Osteocyte (in vitro differentiated cells): ENCODE measurements at places on chromosomes 7 and 10.
A peak's percentile ranks its signal among the peaks of the same experiment; 100 is the strongest.

GRCh38 chr10:105023211-105024111 lies 382.4 kb downstream of the SORCS3 start:
- no peak overlapping the region for H3K4me3 ChIP-seq
- no peaks in the 10 kb centered on the region for H3K36me3 ChIP-seq
- H3K4me1 ChIP-seq, result no peaks in the 10 kb centered on the region
- no peak overlapping the region for H3K27ac ChIP-seq
- H3K27me3 ChIP-seq, result no peaks in the 10 kb centered on the region
- no peak for DNase-seq

- H3K4me1 ChIP-seq, result peaks cover 11% of the 10 kb centered on the region
- H3K27ac ChIP-seq, result no peak overlapping the region
- no peaks in the 10 kb centered on the region for H3K36me3 ChIP-seq
- H3K4me3 ChIP-seq, result no peak overlapping the region
- H3K27me3 ChIP-seq, result peaks cover 23% of the 10 kb centered on the region
These were observed 70.0 kb downstream of the CXCL12 start for GRCh38 chr10:44314802-44315460.

DNA sequence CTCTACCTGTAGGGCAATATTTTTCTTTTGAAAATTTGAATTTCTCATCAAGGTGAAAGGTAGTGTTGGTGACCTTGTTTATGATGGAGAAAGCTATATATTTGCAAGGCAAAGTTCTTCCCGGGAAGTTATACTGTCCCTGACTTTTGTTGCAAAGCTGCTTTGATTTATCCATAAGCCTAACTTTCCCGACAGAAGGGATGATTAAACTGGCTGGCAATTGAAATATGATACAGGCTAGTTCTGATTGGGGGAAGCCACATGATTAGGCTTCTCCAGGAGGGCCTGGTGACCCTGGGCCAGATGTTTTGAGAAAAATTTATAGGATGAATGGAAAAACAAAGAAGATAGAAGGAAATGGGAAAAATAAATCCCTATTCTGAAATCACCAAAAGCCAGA lies 215.5 kb downstream of the ACTR3B start:
- no peak overlapping the region for H3K4me3 ChIP-seq
- H3K27me3 ChIP-seq, result no peaks in the 10 kb centered on the region
- H3K4me1 ChIP-seq, result no peaks in the 10 kb centered on the region
- H3K36me3 ChIP-seq, result no peaks in the 10 kb centered on the region
- no peak overlapping the region for H3K27ac ChIP-seq

GRCh38 chr10:3010816-3011460 lies 56.4 kb upstream of the PFKP start:
- no peaks in the 10 kb centered on the region for H3K36me3 ChIP-seq
- H3K27me3 ChIP-seq, result peaks cover 33% of the 10 kb centered on the region
- peaks cover 9% of the 10 kb centered on the region for H3K4me1 ChIP-seq

DNA sequence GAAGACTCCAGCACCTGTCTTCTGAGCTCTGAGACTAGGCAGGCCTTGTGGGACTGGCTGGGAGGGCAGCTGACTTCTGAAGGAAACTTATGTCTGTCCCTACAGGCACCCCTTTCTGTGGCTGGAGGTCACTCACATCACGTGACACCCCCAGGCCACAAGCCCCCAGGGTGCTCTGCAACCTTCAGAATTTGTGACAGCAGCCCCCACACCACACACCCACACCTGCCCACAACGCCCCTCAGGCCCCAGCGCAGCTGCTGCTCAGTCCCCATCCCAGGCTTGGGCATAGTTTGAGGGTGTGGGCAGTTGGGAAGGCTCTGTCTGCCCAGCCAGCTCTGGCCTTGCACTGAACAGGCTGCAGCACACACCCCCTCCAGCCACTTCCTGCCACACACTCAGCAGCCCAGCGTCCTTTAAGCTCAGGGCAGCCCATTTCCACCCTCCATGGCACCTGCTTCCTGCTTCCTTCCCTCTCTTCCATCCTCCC lies 80.0 kb upstream of the UNC5B start:
- no peaks in the 10 kb centered on the region for H3K36me3 ChIP-seq
- no peak overlapping the region for H3K4me3 ChIP-seq

- no peak overlapping the region for H3K4me3 ChIP-seq
- peaks cover under 1% of the 10 kb centered on the region for H3K4me1 ChIP-seq
- peaks cover 15% of the 10 kb centered on the region for H3K36me3 ChIP-seq
- DNase-seq, result no peak
- no peak overlapping the region for H3K27ac ChIP-seq
These were observed 3.4 kb upstream of the SAP25 start for GRCh38 chr7:100577103-100577502.

DNA sequence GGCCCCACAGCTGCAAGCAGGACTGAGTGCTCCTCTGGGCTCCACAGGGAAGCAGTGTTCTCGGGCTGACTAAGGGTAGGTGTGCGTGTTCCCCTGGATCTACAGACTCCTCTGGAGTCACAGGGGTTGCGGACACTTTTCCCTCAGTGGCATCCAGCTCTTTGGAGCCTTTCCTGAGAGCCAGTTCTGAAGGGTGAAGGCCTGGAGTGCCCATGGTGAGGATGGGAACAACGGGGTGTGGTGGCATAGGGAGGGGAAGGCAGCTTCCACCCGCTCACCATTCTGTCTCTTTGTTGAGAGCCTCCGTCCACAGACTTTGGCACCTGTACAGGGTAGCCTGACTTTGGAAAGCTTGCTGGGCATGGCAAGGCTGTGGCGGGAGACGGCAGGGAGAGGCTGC lies 104.1 kb upstream of the PCBD1 start:
- H3K27ac ChIP-seq, result no peak overlapping the region
- peaks cover 36% of the 10 kb centered on the region for H3K27me3 ChIP-seq
- DNase-seq, result no peak
- H3K4me3 ChIP-seq, result no peak overlapping the region

- no peak overlapping the region for H3K4me3 ChIP-seq
- H3K27ac ChIP-seq, result no peak overlapping the region
- no peaks in the 10 kb centered on the region for H3K27me3 ChIP-seq
- no peaks in the 10 kb centered on the region for H3K36me3 ChIP-seq
- peaks cover 16% of the 10 kb centered on the region for H3K4me1 ChIP-seq
- DNase-seq, result no peak
These were observed 90.4 kb downstream of the PHTF2 start for GRCh38 chr7:77888998-77889397.

DNA sequence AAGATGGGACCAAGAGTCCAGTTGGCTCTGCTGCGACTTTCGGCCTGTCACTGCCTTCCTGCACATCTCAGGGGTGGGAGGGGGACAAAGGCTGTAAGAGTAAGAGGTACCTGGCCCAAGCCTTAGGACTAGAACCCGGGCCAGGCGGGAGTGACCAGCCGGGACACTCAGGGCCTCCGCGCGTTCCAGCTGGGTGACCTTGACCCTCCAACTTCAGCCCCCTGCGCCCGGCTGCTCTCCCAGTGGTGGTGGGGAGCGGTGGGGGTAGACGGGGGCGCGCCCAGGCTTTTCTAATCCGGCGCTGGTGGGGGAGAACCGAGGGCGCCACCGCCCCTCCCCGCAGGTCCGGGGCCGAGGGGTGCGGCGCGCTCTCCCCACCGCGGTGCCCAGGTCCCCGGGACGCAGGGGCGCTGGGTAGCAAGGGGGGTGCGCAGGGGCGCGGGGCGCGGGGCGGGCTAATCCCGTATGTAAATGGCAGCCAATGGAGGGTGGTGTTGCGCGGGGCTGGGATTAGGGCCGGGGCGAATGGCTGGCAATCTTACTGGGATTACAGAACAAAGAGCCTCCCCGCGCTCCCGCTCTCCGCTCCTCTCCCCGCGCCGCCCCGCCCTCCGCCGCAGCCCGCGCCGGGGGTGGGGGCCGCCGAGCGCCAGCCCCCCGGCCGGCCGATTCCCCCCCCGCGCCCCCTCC lies at the start of gene GTF2IRD1:
Gene GTF2IRD1, plus strand, starts transcription at position 585 of the 690 bp plus-strand sequence. CDS start 54,175 bp downstream, outside the sequence.
- peaks cover 22% of the 10 kb centered on the region for H3K4me1 ChIP-seq
- H3K27me3 ChIP-seq, result no peaks in the 10 kb centered on the region
- no peak for DNase-seq
- H3K27ac ChIP-seq, result peak within 1 kb of the TSS; percentile 78

DNA sequence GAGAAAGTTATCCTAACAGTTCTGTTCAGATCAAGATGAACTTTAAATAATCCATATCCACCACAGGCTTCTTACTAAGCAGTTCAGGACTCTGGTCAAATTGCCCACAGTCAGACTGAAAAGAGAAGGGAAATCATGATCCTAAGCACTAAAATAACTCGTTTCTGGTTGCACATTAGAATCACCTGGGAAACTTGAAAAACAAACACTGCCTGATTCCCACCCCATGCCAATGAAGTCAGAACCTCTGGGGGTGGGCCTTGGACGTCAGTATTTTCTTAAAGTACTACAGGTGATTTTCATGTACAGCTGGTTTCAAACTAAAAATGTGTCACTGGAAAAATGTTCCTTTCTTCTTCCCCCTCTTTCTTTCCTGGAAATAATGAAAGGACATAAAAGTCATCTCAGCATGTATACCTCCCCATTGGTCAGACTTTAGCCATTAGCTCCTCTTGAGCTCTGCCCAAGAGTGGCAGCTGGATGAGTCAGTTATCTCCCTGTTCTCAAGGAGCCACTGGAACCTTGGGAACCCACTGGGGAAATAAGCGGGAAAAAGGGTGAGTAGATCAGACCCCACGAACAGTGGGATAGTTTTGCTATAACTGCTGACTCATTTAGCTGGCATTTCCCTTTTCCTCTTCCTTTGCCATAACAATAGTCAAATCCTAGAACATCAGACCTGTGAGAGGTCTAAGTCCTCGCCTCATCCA lies 75.3 kb upstream of the IL6 start:
- peaks cover 16% of the 10 kb centered on the region for H3K4me1 ChIP-seq
- no peaks in the 10 kb centered on the region for H3K27me3 ChIP-seq
- no peak overlapping the region for H3K4me3 ChIP-seq

DNA sequence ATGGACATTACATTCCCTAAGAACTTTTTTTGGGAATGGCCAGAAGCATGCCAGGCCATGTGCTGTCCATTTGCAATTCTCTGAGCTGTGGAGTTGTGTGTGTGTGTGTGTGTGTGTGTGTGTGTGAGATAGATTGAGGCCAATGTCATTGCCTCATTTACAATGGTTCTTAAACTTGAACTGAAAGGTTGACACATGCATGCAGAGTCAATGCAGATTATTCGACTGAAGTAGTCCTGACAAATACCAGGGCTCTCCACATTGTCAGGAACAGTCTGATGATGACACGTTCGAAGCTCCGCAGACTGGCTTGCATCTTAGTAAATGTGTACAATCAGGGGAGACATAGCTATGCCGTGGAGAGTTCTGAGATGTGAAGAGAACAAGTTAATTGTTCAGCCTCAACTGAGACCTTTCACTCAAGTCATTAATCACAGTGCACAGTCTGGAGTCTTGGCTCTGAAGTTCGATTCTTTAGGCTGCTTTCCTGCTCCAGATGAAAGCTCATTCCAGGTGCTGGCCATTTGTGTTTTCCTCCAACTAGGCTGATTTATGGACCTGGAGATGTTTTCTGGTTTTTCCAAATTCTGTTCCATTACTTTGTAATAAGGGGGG lies 921.9 kb downstream of the LRMDA start:
- H3K27ac ChIP-seq, result peak overlapping the region; percentile 81
- H3K4me1 ChIP-seq, result peaks cover 27% of the 10 kb centered on the region

- H3K4me3 ChIP-seq, result no peak overlapping the region
- peaks cover 40% of the 10 kb centered on the region for H3K27me3 ChIP-seq
- DNase-seq, result no peak
- no peaks in the 10 kb centered on the region for H3K4me1 ChIP-seq
These were observed 23.1 kb upstream of the DRGX start for GRCh38 chr10:49419005-49419404.

GRCh38 chr10:27611744-27612550 lies 107.8 kb downstream of the RAB18 start:
- no peaks in the 10 kb centered on the region for H3K36me3 ChIP-seq
- DNase-seq, result no peak
- no peak overlapping the region for H3K4me3 ChIP-seq
- H3K27ac ChIP-seq, result peak overlapping the region; percentile 43
- H3K4me1 ChIP-seq, result peaks cover 22% of the 10 kb centered on the region

DNA sequence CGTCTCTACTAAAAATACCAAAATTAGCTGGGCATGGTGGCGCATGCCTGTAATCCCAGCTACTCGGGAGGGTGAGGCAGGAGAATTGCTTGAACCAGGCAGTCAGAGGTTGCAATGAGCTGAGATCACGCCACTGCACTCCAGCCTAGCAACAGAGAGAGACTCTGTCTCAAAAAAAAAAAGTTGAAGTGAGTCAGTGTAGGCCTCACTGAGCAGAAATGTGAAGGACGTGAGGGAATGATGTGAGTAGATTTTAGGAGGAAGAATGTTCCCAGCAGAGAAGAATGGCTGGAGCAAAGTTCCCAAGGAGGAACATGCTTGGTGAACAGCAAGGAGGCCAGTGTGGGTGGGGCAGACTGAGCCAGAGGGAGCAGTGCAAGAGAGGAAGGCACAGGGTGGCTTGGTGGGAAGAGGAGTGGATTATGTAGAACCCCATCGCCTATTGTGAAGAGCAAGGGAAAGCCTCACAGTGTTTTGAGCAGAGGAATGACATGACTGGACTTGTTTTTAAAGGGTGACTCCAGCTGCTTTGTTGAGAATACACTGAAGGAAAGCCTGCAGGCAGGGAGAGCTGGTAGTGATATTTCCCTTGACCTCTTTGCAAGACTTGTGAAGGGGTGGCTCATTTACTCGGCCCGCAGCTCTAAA lies 708.7 kb downstream of the SUGCT start:
- peaks cover 9% of the 10 kb centered on the region for H3K36me3 ChIP-seq
- no peak for DNase-seq
- peak overlapping the region; percentile 69 for H3K27ac ChIP-seq
- H3K4me3 ChIP-seq, result no peak overlapping the region
- peaks cover 16% of the 10 kb centered on the region for H3K4me1 ChIP-seq

DNA sequence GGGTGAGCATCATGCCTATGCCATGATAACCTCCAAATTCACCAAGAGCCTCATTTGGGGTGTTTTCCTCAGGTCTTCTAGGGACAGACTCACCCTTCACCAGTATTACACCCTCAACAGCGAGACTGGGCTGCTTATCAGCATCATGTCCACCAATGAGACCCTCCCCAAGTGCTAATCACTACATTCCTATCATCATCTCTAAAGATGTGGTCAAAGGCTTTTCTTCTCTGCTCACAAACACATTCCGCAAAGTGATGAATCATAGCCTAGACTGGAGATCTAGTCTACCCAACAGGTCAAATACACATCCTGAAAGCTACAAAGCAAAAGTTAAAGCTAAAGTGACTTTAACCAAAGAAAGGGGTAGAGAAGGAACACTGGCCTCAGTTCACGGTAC lies 75.3 kb upstream of the C7orf33 start:
- peaks cover 20% of the 10 kb centered on the region for H3K27me3 ChIP-seq
- no peak overlapping the region for H3K4me3 ChIP-seq
- no peaks in the 10 kb centered on the region for H3K36me3 ChIP-seq
- no peak overlapping the region for H3K27ac ChIP-seq

- H3K4me3 ChIP-seq, result no peak overlapping the region
- no peak for DNase-seq
- H3K4me1 ChIP-seq, result peaks cover 55% of the 10 kb centered on the region
- H3K36me3 ChIP-seq, result no peaks in the 10 kb centered on the region
- no peaks in the 10 kb centered on the region for H3K27me3 ChIP-seq
These were observed 81.1 kb upstream of the TMEM72 start for GRCh38 chr10:44830022-44830421.

- peaks cover 27% of the 10 kb centered on the region for H3K4me1 ChIP-seq
- DNase-seq, result no peak
- H3K36me3 ChIP-seq, result peaks cover 14% of the 10 kb centered on the region
- no peak overlapping the region for H3K27ac ChIP-seq
These were observed 9.8 kb downstream of the CREB3L2 start for GRCh38 chr7:137992104-137992549.
